ENCODE measurements at places on chromosomes 5 and 9.

GRCh38 chr5:14958188-14958587 lies 86.6 kb upstream of the ANKH start:
- no peak for DNase-seq

GRCh38 chr9:130665431-130666392 lies 1.3 kb downstream of the PRDM12 start:
- DNase-seq = no peak

DNA sequence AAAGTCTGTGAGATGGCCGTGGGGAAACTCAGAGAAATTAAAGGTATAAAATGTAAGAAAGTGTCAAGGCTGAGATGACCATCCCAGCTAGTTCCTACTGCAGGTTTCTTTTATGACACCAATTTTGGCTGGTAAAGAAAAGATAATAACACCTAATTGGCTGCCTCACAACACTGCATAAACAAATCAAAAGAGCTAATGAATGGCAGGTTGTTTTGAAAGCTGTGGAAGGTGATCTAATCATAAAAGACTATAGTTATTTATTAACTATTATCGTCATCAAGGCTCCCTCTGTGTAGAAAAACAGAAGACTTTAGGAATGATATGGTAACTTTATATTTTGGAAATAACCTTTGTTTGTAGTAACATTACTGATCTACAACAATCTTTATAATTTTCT lies 3.5 kb upstream of the SPINK5 start:
- DNase-seq = no peak

GRCh38 chr5:143350751-143351602 lies 52.5 kb downstream of the NR3C1 start:
- DNase-seq = no peak

DNA sequence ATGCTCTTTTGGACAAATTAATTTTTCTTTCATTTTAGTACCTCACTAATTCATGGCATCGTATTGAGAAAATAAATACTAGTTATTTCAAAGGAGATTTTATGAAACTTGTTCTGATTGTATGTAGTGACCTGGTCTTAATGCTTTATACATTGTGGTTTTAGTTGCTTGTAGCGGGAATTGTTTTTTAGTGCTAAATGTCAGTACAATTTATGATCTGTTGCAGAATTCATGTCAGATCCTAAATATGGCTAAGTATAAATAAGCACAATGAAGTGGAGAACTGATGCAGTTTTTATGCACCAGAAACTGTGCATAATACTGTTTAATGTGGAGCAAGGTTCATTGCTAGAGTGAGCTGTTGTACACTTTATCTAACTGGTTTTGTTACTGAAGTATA lies 308.8 kb downstream of the PJA2 start:
- no peak for DNase-seq

DNA sequence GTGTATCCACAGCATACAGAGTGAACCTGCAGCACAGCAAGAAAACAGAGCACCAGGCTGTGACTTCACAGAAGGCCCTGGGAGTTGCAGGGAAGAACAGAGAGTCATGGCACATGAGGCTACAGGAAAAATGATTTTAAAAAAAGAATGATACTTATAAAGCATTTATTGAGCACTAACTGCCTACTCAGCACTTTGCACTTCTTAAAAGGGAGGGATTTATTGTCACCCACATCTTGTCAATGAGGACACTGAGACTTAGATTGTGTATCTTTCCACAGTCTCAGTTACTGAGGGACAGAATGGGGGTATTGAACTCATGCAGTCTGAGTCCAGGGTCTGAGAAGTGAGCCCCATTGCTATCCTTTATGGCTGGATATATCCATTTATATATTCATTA lies 244.6 kb upstream of the TRIM32 start:
- DNase-seq = no peak

GRCh38 chr5:39846144-39846543 lies 421.4 kb upstream of the DAB2 start:
- no peak for DNase-seq

- no peak for DNase-seq
Observed at GRCh38 chr9:34047864-34048726, 592 bp downstream of the UBAP2 start.

GRCh38 chr5:80414113-80414512 lies 6.2 kb downstream of the ZFYVE16 start:
- DNase-seq = no peak

DNA sequence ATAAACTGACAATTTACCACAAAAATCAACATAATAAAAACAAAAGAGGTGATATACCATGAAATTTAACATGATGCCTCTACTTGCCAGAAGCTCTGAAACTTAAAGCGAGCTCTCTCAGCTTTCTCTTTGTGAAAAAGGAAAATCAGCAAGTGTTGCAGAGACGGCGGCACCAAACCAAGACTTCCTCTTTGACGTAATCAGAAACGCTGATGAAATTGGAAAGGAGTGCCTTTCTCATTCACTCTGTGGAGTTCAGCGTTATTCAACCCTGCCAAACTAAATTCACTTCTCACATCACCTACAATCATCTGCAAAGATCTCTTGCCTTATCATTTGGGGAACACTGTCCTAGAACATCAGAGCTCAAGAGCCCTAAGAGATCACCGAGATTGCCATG lies 32.2 kb downstream of the ANXA6 start:
- DNase-seq = no peak

- no peak for DNase-seq
Observed at GRCh38 chr9:84862810-84863287, 193.3 kb downstream of the NTRK2 start.

DNA sequence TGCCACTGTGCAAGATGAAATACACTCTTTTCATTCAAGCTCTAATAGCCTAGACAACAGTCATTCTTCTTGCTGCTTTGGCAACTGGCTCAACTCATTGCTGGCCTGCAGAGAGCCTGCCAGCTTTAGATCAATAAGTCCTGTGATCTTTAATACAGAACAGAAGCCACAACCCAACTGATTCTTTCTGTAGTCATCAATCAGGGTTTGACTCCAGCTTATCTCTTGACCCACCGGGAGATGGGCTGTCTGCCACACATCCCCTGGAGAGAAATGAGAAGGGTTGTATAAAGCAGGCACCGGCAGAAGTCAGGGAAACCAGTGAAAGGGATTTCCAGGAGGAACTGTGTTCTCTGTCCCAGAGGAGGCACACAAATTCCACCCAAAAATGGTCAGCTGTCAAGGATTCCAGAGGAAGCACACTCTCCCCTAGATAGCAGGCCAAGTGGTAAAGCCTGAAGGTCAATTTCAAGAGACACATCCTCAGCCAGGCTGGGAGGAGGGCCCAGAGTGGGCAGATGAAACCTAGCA lies 24.5 kb downstream of the LHFPL2 start:
- no peak for DNase-seq

- DNase-seq = no peak
Observed at GRCh38 chr9:113370806-113371325, 5.9 kb downstream of the HDHD3 start.

- no peak for DNase-seq
Observed at GRCh38 chr5:141725891-141726290, 43.9 kb upstream of the ARAP3 start.

- no peak for DNase-seq
Observed at GRCh38 chr5:86875539-86875938, 257.8 kb downstream of the COX7C start.

DNA sequence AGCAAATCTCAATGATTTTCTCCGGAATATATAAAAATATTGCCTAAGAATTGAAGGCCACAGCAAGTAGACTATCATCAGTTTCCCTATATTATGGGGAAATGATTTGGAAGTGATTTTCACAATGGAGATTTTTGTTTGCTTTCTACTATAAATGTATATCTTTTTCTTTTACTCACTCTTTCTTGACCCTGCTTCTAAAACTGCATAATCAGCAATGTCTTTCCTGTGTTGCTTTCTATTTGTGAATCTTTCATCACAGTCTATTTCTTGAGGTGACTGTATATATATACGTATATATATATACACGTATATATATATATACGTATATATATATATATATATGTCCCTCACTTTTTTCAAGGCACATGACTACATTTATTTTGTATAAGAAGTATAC lies 622.6 kb downstream of the DTWD2 start:
- DNase-seq = no peak

- no peak for DNase-seq
Observed at GRCh38 chr5:6419340-6419852, 29.3 kb upstream of the UBE2QL1 start.

DNA sequence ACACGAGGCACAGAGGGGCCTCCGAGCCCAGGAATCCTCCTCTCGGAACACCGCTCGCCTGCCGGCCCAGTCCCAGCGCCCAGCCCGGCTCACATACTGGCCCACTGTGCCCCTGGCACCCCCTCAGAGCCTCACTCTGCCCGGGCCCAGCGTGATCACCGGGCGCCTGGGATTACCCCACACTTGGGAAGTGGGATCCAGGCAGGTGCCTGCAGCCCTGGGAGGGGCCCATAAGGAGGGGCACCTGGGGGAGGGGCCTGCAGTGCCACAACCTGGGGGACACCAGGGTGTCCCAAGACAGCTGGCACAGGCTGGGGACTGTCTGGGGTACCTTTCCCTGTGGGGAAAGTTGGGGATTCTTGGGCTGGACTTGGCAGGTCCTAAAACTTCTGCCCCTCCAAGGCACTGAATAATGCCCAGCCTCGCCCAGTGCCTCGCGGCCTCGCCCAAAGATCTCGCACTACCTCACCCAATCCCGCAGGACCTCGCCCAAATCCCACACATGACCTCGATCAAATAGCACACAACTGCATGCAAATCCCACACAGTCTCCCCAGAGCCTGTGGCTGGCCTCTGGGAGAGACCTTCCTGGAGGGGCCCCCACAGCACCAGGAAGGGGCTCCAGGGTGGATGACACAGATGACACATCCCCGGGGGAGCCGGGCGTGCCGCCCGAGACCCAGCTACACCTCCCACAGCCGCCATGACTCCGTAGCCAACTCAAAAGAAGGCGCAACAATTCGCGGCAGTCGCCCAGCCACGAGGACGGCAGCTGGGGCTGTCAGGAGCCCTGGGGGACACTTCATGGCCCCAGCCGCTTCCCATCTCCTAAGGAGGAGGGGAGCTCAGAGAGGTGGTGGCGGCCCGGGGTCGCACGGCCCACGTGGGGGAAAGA lies 13.7 kb downstream of the NOTCH1 start:
- no peak for DNase-seq

DNA sequence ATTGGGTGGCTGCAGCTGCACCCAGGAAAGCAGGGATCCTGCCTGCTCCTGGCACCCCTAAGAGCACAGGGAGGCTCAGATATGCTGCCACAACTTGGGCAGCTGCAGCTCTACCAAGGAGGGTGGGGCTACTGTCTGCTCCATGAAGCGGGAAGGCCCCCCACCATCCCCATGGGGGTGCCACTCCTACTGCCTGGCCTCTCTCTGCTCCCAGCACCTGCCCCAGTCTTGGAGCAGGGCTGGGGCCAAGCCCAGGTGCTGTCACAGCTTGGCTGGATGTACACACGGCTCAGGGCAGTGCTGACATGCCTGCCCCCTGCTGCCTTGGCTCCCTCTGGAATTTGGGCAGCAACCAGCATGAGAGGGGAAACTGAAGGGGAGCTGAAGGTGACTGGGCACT lies 214.7 kb upstream of the PLPPR1 start:
- no peak for DNase-seq

GRCh38 chr5:167967494-167968177 lies 323.8 kb upstream of the WWC1 start:
- no peak for DNase-seq

GRCh38 chr9:61674465-61674864 lies 484.6 kb downstream of the SPATA31A7 start:
- no peak for DNase-seq

- DNase-seq = no peak
Observed at GRCh38 chr5:112738191-112738560, 491 bp downstream of the APC start.

DNA sequence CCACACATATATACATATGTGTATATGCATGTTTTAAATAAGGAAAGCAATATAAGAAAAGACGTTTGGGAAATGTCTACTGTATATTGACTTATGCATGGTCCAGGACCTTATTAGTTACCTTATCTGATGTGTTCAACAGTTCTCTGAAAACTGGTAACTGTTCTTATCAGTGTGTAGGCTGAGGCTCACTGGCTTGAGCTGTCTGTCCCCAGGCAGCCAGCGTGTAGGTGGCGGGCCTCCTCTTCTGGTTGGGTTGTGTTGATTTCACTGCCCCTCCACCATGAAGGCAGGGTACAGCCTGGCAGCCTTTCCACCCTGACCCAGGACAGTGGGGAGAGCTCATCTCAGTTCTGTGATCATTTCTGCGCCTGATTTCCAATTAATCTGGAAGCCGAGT lies 38.7 kb upstream of the SEMA4D start:
- DNase-seq = no peak

DNA sequence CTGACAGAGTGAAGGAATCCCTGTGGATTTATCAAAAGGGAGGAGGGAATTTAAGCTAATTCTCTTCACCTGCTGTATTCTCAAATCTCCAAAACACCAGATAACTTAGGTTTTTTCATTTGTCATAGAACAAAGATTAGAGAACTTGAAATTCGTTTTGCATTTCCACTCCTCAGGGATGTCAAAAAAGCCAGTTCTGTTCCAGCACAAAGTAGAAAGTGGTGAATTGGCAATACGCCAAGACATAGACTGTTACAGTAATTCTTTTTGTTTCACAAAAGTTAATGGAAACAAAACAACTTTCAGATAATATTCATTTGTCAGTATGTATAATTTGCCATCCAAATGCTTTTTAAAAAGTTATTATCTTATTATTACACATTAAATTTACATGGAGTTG lies 15.0 kb downstream of the S1PR3 start:
- DNase-seq = no peak

DNA sequence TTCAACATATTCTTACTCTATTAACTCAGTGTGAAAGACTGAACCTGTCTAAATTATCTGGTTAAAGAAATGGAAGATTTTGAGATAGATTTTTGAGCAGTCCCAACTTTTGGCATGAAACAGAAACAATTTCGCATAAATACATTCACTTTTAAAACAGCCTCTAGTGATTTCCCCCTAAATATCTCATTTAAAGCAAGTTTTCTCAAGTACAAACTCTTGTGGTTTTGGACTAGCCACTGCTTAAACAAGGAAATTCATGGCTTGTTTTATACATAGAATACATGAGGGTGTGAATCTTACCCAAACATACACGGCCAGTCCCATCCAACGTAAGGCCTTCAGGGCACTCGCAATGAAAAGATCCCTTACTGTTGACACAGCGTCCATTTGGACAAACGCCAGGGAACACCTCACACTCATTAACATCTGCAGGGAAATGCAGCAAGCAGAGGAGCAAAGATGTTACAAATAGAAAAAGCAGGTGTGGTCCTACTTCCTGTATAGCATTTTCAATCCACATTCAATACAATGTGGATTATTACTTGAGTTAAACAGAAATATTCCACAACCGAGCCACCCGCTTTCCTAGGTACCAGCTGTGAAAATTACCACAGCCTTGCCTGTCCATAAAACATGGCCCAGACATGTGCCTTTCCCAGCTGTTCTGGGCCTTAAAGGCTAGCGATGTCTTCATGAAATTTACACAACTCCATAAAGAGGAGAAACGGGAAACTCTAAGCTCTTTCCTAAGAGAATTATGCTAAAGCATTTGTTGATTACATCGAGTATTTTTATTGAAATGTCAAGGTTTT lies 188.8 kb downstream of the FBN2 start:
- DNase-seq = no peak

GRCh38 chr9:121450241-121450640 lies 49.4 kb downstream of the GGTA1 start:
- no peak for DNase-seq

- DNase-seq = no peak
Observed at GRCh38 chr9:88980740-88981203, 10.5 kb upstream of the S1PR3 start.

- DNase-seq = no peak
Observed at GRCh38 chr5:170268884-170269283, 28.7 kb downstream of the LCP2 start.

- peak; percentile 95 for DNase-seq
Observed at GRCh38 chr5:150412319-150413175, at the start of gene CD74. Gene CD74, minus strand, starts transcription at chr5:150412910. Its CDS starts 161 bp downstream, at chr5:150412749.
